Body of pancreas (tissue), 4 donors: ENCODE measurements at places on chromosomes 2 and 18. TPM values are rescaled to one million over a fixed set of nuclear protein-coding genes. Genes with fewer than 3 reads are reported as not detected.

Gene TMEM150A
- 24.4 TPM for total RNA-seq

Gene SERPINB10
- total RNA-seq: not detected

Gene TUBA3E
- total RNA-seq: not detected

Gene COX5B
- 336 TPM for total RNA-seq

Gene HOXD8
- 2.6 TPM for total RNA-seq

Gene NABP1
- total RNA-seq: 39.2 TPM

Gene ALMS1
- 44.5 TPM for total RNA-seq
